HFFc6 (cell line): ENCODE measurements at places on chromosomes 6 and 20.

GRCh38 chr20:46559001-46559400, 8.5 kb upstream of the OCSTAMP start:
- DNase-seq, result no peak
- H3K27me3 ChIP-seq, result peaks cover 6% of the 10 kb centered on the region
- no peaks in the 10 kb centered on the region for H3K36me3 ChIP-seq
- peaks cover 20% of the 10 kb centered on the region for H3K4me1 ChIP-seq

DNA sequence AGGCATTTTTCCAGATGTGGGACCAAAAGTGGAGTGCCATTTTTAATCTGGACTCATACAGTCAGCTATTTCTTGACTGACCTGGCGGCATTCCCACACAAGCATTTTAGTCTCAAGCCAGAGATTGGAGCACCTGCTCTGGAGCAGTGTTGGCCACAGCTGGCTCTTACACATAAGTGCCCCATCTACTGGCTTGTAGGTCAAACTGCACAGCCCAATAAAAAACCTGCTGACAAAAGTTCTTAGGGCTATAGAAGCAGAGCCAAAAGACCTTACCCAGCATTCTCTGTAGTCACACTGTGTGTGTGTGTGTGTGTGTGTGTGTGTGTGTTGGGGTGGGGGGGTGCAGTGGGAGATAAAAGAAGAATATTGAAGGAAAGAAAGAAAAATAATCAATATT, 38.6 kb upstream of the SENP6 start:
- H3K4me1 ChIP-seq, result no peaks in the 10 kb centered on the region
- H3K36me3 ChIP-seq, result 0 out of 2 replicates have a peak, but pooled peaks cover 11% of the 10 kb centered on the region
- no peak overlapping the region for H3K27ac ChIP-seq

DNA sequence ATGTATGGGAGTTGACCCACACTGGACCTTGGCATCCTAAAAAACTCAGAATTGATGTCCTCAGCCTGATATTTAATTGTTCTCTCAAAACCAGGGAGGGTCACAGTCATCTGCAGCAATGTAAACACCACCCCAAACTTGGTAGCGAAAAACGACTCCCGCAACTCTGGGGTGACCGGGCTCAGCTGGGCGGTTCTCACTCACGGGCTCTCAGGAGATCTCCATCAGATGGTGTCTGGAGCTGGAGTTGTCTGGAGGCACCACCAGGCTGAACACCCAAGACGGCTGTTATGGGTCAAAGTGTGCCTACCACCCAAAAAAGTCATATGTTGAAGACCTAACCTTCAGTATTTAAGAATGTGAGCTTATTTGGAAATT, 50.9 kb upstream of the NXT1 start:
- no peak overlapping the region for H3K4me3 ChIP-seq
- H3K27me3 ChIP-seq, result peaks cover 26% of the 10 kb centered on the region
- no peak overlapping the region for H3K27ac ChIP-seq
- no peaks in the 10 kb centered on the region for H3K36me3 ChIP-seq
- no peak for DNase-seq

- no peaks in the 10 kb centered on the region for H3K27me3 ChIP-seq
- no peaks in the 10 kb centered on the region for H3K4me1 ChIP-seq
- no peaks in the 10 kb centered on the region for H3K36me3 ChIP-seq
Measured at GRCh38 chr6:96202571-96202970, 186.8 kb downstream of the FUT9 start.

- no peak overlapping the region for H3K4me3 ChIP-seq
- peak; percentile 56 for DNase-seq
- H3K4me1 ChIP-seq, result peaks cover 36% of the 10 kb centered on the region
- no peaks in the 10 kb centered on the region for H3K36me3 ChIP-seq
Measured at GRCh38 chr6:36724514-36725390, 27.1 kb downstream of the RAB44 start.

GRCh38 chr20:62622178-62622876, 20.0 kb upstream of the SLCO4A1 start:
- no peak overlapping the region for H3K4me3 ChIP-seq
- peak overlapping the region; percentile 98 for H3K27ac ChIP-seq
- DNase-seq, result no peak
- H3K36me3 ChIP-seq, result no peaks in the 10 kb centered on the region
- H3K27me3 ChIP-seq, result no peaks in the 10 kb centered on the region; the same call in 1 of the 2 replicates
- H3K4me1 ChIP-seq, result peaks cover 27% of the 10 kb centered on the region

DNA sequence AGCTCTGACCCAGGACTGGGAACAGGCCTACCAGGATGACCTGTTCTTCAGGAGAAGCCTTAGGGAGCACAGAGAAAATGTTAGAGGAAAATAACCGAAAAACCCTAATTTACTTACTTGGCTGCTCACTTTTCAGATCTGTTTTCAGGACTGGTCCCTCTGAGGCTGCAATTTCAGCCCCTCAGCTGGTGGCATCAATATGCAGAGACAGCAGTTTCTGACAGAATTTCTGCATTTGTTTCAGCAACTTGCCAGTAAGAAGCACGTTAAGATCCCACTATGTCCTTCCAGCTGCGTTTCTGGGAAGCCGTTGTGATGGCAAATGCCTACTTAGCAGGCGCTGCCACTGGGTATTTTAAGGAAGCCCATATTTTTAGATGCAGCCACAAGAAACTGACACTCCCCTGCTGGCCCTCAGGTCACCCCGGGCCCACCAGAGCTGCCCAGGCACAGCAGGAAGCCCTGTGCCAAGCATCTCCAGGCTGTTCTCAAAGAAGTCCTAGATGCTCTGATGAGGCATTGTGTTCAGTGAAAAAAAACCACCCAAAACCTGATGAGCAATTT, 7.5 kb downstream of the YTHDF1 start:
- peaks cover 41% of the 10 kb centered on the region for H3K4me1 ChIP-seq
- no peak overlapping the region for H3K4me3 ChIP-seq
- no peak overlapping the region for H3K27ac ChIP-seq
- H3K27me3 ChIP-seq, result no peaks in the 10 kb centered on the region; the same call in 1 of the 2 replicates
- DNase-seq, result no peak
- H3K36me3 ChIP-seq, result peaks cover 29% of the 10 kb centered on the region

- DNase-seq, result peak; percentile 67
- H3K4me1 ChIP-seq, result peaks cover 60% of the 10 kb centered on the region
- H3K27me3 ChIP-seq, result 0 out of 2 replicates have a peak, but pooled peaks cover 2% of the 10 kb centered on the region
Measured at GRCh38 chr6:154414021-154414813, 57.6 kb upstream of the IPCEF1 start.

- no peak for DNase-seq
- H3K27ac ChIP-seq, result no peak overlapping the region
- no peaks in the 10 kb centered on the region for H3K4me1 ChIP-seq
- no peaks in the 10 kb centered on the region for H3K27me3 ChIP-seq
- no peak overlapping the region for H3K4me3 ChIP-seq
Measured at GRCh38 chr6:22448291-22448711, 121.1 kb upstream of the HDGFL1 start.

GRCh38 chr6:35214869-35215664, 1.3 kb downstream of the SCUBE3 start:
- no peak for DNase-seq
- H3K27ac ChIP-seq, result peak overlapping the region; percentile 34

DNA sequence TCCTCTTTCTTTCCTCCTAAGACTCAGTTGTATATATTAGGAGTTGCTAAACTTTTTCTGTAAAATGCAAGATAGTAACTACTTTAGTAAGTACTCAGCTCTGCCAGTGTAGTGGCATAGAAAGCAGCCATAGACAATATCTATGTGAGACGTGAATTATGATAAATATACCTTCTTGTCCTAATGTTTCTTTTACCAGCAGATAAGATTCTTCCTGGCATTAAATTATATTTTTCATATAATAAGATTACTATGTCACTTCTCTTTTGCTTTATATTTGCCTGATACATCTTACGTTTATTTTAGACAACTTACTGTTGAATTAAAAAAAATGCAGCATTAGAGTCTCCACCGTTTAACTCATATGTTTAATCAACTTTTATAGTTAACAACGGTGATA, 51.7 kb downstream of the HDGFL1 start:
- no peaks in the 10 kb centered on the region for H3K4me1 ChIP-seq
- DNase-seq, result no peak
- H3K27ac ChIP-seq, result no peak overlapping the region

DNA sequence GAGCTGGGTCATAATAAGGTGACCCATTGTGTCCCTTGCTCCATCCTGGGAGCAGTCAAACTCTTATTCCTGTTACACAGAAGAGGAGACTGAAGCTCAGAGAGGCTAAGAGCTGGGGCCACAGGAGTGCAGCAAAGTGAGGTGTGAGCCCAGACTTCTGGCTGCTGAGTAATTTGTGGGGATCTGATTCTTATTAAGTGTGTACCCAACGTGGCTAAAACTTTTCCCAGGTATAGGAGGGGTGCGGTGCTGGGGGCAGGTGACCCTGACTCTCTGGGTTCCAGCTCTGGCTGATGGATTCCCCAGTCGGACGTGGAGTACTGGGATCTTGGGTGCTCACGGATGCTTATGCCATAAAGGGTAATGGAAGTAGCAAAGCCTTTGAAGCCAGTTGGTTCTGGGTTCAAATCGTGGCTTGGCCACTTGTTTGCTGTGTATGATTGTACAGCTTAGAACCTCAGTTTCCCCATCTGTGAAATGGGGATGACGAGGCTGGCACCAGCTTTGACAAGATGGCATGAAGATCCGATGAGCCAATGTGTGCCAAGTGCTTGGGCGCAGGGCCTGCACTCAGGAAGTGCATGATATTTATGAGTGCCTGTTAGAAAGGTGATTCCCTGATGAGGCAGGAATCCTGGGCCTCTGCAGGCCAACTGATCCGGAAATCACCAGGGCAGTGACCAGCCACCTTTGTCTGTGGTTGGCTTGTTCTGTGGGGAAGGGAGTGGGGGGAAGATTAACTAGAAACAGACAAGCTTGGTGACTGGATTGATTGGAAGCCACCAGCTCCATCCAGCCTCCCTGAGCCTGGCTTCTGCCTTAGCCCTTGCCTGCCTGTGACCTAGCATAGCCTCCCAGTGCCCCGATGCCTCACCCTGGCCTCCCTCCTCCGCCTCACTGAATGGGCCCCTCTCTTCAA, 6.0 kb downstream of the SRC start:
- peaks cover 25% of the 10 kb centered on the region for H3K36me3 ChIP-seq
- peaks cover 54% of the 10 kb centered on the region for H3K4me1 ChIP-seq
- H3K27me3 ChIP-seq, result no peaks in the 10 kb centered on the region
- H3K4me3 ChIP-seq, result no peak overlapping the region
- H3K27ac ChIP-seq, result no peak overlapping the region

DNA sequence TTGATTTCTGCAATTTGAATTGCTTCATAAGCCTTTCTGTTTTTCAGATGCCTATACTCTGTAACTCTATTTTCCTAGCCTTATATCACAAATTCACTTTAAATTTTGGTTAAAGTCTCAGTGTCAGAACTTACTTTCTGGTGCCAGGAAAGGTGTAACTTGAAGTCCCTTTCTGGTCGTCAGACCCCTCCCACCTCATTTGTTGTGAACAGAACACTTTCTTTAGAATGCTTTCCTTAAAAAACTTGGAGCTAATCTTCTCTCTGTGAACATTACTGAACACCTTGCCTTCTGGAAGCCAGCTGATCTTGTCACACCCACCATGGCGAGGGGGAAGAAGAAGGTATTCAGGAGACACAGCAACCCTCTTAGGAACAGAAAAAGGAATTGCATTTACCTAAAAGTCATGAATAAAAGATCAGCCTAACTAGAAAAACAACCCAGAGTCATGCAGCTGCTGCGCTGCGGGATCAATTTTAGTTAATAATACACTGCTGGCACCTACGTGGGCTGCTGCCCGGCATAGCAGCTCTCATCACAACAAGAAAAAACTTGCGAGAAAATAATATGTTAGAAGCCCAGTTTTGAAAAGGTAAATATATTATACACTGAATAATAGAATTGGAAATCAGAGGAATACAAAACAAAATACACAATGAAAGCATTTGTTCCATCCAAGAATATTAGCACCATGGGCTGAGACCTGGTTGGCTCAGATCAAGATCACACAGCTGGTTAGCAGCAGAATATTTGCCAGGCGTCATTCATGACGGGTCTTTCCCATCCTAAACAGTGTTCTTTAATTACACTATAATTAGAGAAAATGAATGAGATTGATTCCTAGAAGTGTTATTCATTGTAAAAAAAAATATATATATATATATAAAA, 5.8 kb upstream of the FAM217A start:
- H3K36me3 ChIP-seq, result no peaks in the 10 kb centered on the region
- peak overlapping the region; percentile 43 for H3K27ac ChIP-seq
- peaks cover 6% of the 10 kb centered on the region; the same call in 1 of the 2 replicates for H3K27me3 ChIP-seq
- DNase-seq, result no peak
- H3K4me1 ChIP-seq, result peaks cover 17% of the 10 kb centered on the region

DNA sequence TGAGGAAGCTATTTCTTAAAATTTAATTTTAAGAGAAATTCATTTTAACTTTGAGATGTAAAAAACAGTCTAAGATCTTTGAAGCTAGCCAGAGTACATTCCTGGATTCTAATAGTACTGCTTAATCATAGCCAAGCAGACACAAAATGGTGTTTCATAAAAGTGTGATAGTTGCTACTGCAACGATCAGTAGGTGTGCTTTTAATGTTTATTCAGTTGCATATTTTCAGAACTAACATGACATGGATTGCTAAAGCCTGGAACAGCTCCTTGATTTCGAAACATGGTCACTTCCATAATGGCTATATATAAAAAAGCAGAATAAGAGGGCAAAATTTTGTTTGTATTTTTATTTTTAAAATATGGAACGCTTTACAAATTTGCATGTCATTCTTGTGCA, 35.5 kb downstream of the SESN1 start:
- no peak for DNase-seq
- no peaks in the 10 kb centered on the region for H3K36me3 ChIP-seq
- H3K27ac ChIP-seq, result no peak overlapping the region
- H3K4me3 ChIP-seq, result no peak overlapping the region
- H3K27me3 ChIP-seq, result no peaks in the 10 kb centered on the region

DNA sequence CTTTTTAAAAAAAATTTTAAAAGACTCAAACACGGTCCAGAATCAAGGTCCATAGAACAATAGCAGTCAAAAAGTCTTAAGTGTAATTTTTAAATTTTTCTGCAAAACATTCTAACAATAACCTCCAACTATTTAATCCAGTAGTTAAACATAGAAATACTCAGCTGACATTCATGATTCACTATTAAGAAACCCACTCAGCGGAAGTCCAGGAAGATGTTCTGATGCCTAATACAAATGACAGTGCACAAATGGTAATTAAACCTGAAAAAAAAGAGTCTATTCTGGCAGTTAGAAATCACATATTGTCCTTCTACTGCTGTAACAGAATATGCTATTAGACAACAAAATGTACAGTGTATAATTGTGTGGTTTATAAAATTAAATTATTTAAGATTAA, 128.2 kb upstream of the BMP5 start:
- H3K4me3 ChIP-seq, result no peak overlapping the region
- H3K27ac ChIP-seq, result no peak overlapping the region
- no peaks in the 10 kb centered on the region for H3K36me3 ChIP-seq
- peaks cover 3% of the 10 kb centered on the region for H3K27me3 ChIP-seq
- H3K4me1 ChIP-seq, result no peaks in the 10 kb centered on the region
- no peak for DNase-seq
